Lower leg skin (tissue), 4 donors: ENCODE measurements at places on chromosomes 16 and 17. TPM values are rescaled to one million over a fixed set of nuclear protein-coding genes. Genes with fewer than 3 reads are reported as not detected.

The PSMD3 gene
- 106 TPM for total RNA-seq

The SEZ6 gene
- total RNA-seq, result not detected

The KRT25 gene
- not detected for total RNA-seq

The PRRT2 gene
- 3.6 TPM for total RNA-seq

The CCDC200 gene
- total RNA-seq, result not detected

The UBB gene
- total RNA-seq, result 613 TPM

The APRT gene
- 310 TPM for total RNA-seq

The KRTAP1-4 gene
- total RNA-seq, result not detected

The TRIM72 gene
- total RNA-seq, result 0.19 TPM

The CTRL gene
- total RNA-seq, result 1.7 TPM

The CNGB1 gene
- total RNA-seq, result not detected

The TBX6 gene
- total RNA-seq, result 3.4 TPM

The WNT3 gene
- total RNA-seq, result 26.7 TPM

The AARS1 gene
- total RNA-seq, result 41.6 TPM

The HOXB9 gene
- total RNA-seq, result 0.29 TPM

The TBC1D3C gene
- not detected for total RNA-seq

The SLC52A1 gene
- total RNA-seq, result 3.3 TPM

The SPATA22 gene
- total RNA-seq, result not detected

The TCAP gene
- total RNA-seq, result 3.8 TPM

The SKAP1 gene
- 1.2 TPM for total RNA-seq

The ALOXE3 gene
- 73.8 TPM for total RNA-seq

The STX8 gene
- 56.4 TPM for total RNA-seq

The CLEC19A gene
- total RNA-seq, result not detected

The CCL7 gene
- not detected for total RNA-seq

The GUCY2D gene
- 0.13 TPM for total RNA-seq

The CCL3 gene
- 0.79 TPM for total RNA-seq

The HS3ST3B1 gene
- 18.1 TPM for total RNA-seq

The TUBG1 gene
- total RNA-seq, result 56.7 TPM

The DDX52 gene
- 19.6 TPM for total RNA-seq

The ADAD2 gene
- not detected for total RNA-seq

The ABCC12 gene
- total RNA-seq, result not detected

The NPTX1 gene
- 2.6 TPM for total RNA-seq

The HOXB1 gene
- 0.19 TPM for total RNA-seq

The SUPT4H1 gene
- total RNA-seq, result 49.5 TPM

The CASKIN1 gene
- 2.2 TPM for total RNA-seq

The SLFN13 gene
- 7.8 TPM for total RNA-seq

The TRAP1 gene
- total RNA-seq, result 56.2 TPM

The ZNF785 gene
- total RNA-seq, result 9.5 TPM

The RCVRN gene
- 0.21 TPM for total RNA-seq

The ATP2A1 gene
- 0.46 TPM for total RNA-seq

The FSCN2 gene
- total RNA-seq, result 2.7 TPM

The AIPL1 gene
- total RNA-seq, result not detected

The SMTNL2 gene
- total RNA-seq, result 3.0 TPM

The KIFC3 gene
- 141 TPM for total RNA-seq

The WFDC1 gene
- total RNA-seq, result 0.91 TPM

The PABPN1L gene
- not detected for total RNA-seq

The PLA2G10 gene
- not detected for total RNA-seq

The TNFRSF17 gene
- not detected for total RNA-seq
